Erythroblast (primary cell): ENCODE measurements at places on chromosomes 5 and 9.

GRCh38 chr9:98117984-98118639 lies 910 bp downstream of the TRIM14 start:
- DNase-seq = peak; percentile 65

- no peak for DNase-seq
Measured at GRCh38 chr5:17443333-17444130, 54.5 kb upstream of the TAF11L2 start.

DNA sequence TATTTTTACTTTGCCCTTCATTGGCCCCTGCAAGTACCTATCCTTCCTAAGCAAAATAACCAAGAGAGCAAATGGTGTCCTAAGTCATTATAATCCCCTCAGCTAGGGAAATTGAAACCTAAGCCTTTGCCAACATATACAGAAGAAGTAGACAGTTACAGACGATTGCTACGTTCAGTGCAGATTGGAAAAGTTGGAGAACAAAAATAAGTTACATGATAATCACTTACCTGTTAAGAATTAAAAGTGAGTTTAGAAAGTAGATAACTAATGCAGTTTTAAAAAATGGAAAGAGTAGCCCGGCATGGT lies 244.8 kb downstream of the MPDZ start:
- DNase-seq = no peak

- DNase-seq = peak; percentile 61
Measured at GRCh38 chr5:1380011-1380817, 35.3 kb upstream of the CLPTM1L start.

- DNase-seq = peak; percentile 11
Measured at GRCh38 chr9:86486891-86487837, 133.0 kb upstream of the TUT7 start.

GRCh38 chr5:167479779-167480178 lies 811.7 kb upstream of the WWC1 start:
- no peak for DNase-seq

DNA sequence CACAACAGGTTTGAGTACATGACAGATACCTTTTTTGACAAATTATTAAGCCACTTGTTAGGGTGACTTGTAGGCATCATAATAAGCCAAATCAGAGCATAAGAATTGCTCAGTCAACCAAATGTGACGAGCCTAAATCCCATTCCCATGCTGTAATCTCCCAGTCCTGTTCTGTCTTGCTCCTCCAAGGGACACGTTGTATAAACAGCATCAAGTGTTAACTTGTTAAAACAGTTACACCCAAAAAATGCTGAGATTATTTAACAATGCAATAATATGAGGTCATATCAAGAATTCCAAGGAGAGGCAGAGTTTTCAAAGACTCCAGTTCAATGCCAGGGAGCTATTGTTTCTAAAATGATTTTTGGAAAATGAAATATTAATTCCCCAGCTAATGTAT lies 76.2 kb downstream of the SH3TC2 start:
- DNase-seq = no peak

DNA sequence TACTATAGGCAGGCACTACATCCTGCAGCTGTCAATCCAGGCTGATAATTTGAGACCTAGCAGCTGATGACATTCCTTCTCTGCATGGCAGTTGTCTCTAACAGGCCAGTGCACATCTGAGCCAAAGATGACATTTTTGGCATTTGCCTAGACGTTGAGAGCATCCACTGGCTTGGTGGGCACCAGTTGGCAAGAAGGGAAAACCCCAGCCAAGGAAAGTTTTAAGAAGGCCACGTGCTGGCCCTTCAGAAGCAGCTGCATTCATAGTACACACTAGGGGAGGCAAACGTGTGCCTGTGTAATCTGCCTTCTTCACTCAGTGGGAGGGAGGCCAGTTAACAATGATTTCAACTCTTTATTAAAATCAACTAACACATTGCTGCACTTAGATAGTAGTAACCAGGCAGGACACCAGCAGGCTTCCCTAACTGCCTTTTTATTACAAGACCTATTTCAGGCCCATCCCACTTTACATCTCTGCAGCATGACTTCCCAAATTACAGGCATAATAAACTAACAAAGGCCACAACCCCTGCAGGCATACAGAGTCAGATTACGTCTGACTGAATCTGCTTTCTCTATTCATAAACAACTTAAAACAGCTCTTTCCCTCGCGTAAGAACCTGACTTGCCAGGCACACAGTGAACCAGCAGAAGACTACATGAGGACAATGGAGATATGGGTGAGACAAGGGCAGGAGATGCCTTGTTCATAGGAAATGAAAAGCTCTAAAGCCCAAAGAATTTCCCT lies 576.3 kb downstream of the PDE4D start:
- no peak for DNase-seq

GRCh38 chr9:8799206-8799605 lies 999.6 kb upstream of the DMAC1 start:
- no peak for DNase-seq

GRCh38 chr5:91038180-91038808 lies 344.8 kb downstream of the ARRDC3 start:
- DNase-seq = no peak

- peak; percentile 27 for DNase-seq
Measured at GRCh38 chr9:92501671-92502393, 19.5 kb upstream of the ASPN start.

DNA sequence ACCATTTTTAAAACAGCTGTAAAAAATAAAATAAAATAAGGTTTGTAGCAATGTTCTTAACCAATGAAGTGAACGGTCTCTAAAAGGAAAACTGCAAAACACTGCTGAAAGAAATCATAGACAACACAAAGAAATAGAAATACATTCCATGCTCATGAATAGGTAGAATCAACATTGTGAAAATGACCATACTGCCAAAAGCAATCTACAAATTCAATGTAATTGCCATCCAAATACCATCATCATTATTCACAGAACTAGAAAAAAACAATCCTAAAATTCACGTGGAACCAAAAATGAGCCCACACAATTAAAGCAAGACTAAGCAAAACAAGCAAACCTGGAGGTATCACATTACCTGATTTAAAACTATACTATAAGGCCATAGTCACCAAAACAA lies 67.6 kb upstream of the RGMB start:
- DNase-seq = no peak

- no peak for DNase-seq
Measured at GRCh38 chr5:14424011-14424685, 157.4 kb upstream of the OTULINL start.

GRCh38 chr5:132009706-132010405 lies 1.6 kb downstream of the ACSL6 start:
- no peak for DNase-seq

DNA sequence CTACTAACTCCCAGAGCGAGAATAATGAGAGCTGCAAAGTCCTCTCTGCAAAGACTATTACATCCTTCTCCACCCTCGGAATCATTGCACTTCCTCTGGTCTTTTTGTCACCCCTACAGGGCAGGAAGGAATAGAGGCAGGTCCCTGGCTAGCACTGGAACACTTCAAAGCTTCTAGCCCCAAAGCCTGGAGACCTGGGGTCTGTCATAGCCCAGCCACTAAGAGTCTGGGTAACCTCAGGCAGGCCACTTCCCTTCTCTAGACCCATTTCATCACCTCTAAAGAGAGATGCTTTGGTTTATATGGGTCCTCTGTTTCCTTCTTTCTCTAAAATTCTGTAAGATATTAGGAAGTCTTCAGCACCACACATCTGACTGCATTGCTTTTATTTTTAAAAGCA lies 6.7 kb downstream of the ADRB2 start:
- no peak for DNase-seq

DNA sequence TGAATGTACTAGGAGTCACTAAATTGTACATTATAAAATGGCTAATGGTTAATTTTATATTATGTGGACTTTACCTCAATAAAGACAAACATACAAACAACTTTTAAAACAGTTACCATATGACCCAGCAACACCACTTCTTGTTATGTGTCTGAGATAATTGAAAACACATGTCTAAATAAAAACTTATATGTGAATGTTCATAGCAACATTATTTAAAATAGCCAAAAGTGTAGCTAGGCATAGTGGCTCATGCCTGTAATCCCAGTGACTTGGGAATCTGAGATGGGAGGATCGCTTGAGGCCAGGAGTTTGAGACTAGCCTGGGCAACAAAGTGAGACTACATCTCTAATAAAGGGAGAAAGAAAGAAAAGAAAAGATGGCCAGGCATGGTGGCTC lies 22.9 kb downstream of the SLC35A4 start:
- DNase-seq = no peak

- DNase-seq = no peak
Measured at GRCh38 chr5:137279521-137280231, 219.4 kb downstream of the SPOCK1 start.

DNA sequence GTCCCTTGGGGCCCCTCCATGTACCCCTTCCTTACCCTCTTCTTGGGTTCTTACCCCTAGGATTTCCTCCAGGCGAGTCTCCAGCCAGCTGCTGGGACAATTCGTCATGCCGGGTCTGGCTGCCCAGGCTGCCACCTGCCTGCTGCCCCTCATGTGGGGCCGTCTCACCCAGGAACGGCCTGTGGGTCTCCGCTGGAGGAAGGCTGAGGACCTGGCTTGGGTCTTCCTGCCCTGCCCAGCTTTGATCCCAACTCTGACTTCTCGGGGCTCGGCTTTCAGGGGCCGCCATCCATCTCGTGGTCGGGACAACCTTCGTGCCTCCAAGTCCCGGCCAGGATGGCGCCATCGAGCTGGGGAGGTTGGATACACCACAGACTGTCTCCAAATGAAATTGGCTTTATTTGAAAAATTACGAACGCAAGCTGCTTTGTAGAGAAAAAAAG lies 38.1 kb downstream of the HMCN2 start:
- no peak for DNase-seq

- DNase-seq = no peak
Measured at GRCh38 chr9:35847792-35848572, 19.0 kb downstream of the TMEM8B start.

- DNase-seq = no peak
Measured at GRCh38 chr9:97299809-97300414, 7.5 kb upstream of the CCDC180 start.

DNA sequence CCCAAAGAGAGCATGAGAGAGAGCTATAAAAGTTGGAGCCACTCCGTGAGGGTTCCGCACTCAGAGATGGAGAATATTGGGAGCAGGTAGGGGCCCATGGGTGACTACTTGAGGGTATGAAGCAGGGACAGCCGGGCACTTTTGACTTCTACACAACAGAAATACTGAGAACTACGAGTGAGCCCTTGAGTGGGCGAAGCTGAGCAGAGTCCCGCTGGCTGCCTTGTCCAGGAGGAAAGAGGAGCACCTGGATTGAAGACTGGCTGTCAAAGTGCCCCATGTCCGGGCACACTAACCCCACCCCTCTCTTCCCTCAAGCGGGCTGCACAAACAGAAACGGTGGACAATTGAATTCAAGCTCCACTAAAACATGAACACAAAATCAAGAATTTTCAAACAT lies 33.6 kb downstream of the FYB1 start:
- no peak for DNase-seq

DNA sequence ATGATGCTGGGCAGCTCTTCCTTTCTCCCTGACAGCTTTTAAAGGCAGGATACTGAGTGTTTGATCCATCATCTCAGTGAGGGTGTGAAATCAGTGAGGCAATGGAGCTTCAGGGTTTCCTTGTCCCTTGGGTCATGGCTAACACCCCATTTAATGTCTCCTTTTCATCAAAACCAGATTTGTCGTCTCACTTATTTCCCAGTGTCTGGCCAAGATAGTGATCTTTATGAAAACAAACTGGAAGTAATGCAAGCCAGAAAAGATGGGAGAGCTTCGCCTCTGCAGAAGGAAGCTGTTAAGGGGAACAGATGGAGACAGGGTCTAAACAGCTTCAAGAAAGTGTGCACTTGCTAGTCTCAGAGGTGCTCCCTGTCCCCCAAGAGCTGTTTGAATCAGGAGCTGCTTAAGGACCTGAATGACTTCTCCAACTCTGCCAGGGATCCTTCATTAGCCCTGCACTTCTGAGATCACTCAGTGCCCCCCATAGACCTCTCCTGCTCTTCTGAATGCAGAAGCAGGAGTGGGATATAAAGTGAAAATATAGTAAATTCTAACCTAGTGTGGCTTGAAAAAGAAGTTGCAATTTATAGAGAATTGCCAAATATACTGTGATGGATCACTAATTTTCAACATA lies 96.1 kb downstream of the F2RL2 start:
- no peak for DNase-seq

GRCh38 chr5:151126199-151126645 lies 31.4 kb downstream of the ANXA6 start:
- peak; percentile 80 for DNase-seq

GRCh38 chr9:81578606-81579005 lies 110.7 kb downstream of the TLE1 start:
- no peak for DNase-seq

DNA sequence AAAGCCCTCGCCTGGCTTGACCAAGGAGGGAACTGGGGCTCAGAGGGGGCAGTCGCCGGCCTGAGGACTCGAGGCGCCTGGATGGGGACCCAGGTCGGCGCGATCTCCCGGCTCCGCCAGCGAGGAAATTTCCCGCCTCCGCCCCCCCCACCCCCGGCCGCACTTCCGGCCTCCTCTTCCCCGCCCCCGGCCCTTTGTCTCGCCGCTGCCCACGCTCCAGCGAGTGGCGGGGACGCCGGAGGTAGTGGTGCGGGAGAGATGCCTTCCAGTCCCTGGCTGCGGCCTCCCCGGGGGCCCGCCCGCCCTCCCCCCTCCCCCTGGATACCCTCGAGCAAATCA lies 448 bp upstream of the GPRIN1 start:
- no peak for DNase-seq

GRCh38 chr5:143400541-143401226 lies 2.8 kb downstream of the NR3C1 start:
- no peak for DNase-seq

GRCh38 chr9:16642421-16643109 lies 227.9 kb downstream of the BNC2 start:
- DNase-seq = no peak

DNA sequence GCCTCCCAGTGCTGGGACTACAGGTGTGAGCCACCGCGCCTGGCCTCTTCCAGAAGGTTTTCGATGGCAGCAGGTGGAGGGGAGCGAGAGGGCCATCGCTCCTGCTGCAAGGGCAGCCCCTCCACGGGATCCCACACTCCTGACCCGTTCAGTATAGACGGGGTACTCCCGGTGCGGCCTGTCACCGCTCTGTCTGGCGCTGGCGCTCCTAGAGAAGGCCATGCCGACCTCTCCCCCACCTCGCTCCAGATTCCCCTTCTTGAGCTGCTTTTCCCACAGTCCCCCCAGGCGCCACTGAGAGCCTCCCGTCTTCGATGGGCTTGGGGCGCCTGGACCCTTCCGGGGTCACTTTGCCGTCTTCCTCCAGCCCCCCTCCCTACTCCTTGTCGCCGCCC lies 4.3 kb upstream of the SQSTM1 start:
- no peak for DNase-seq

DNA sequence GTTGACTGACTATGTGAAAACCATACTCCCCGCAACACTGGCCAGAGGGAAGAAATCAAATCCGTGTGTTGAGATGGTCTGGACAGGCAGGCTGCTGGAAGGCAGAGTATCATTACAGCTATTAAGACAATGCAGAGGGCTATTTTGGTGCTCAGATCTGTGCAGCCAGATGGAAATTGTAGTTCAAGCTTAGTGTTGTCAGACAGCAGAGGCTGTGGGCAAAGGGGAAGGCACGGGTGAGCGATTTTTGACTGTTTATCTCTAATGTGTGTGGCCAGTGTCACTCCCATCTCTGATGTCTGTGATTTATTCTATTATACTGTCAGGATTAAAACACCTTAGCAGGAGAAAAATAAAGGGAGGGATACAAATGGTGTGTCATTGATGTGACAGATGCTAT lies 984.4 kb upstream of the WWC1 start:
- no peak for DNase-seq

- DNase-seq = peak; percentile 26
Measured at GRCh38 chr5:79512049-79512448, 1.9 kb downstream of the HOMER1 start.

GRCh38 chr5:35924122-35924949 lies 14.1 kb downstream of the CAPSL start:
- no peak for DNase-seq
